ENCODE measurements at places on chromosomes 2 and 18.

DNA sequence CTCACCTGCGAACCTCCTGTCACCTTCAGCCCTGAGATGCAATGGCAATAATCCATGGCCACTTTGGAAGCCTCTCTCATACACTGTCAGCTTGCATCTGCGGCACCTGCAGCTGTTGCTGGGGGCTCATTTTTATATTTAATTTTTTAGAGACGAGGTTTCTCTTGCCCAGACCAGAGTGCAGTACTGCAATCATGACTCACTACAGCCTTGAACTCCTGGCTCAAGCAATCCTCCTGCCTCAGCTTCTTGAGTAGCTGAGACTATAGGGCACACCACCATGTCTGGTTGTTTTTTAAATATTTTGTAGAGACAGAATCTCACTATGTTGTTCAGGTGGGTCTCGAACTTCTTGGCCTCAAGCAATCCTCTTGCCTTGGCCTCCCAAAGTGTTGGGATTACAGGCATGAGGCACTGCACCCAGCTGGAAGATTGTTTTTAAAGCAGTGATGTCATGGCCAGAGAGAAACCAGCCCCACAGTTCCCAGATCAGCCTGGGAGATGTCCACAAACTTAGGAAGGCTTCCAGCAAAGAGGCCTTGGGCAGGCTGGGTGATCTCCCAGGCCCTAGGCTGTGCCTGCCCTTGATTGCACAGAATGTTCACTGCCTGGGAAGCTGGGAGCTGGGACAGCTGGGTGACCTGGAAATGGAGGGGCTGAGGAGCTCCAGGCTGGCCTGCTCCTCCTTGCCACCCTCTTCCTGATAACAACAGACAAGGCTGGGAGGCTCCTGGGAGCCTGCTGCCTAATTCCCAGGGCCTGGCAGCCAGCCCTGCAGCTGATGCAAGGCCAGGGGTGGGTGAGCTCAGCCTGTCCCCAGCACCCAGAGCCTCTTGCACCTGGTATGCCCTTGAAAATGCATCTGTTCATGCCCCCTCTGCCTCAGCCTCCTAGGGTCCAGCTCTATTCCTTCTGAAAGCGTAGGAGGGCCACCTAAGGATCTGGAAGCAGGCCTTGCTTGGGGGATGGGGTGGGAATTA is 27.1 kb downstream of the SH2D6 start:
- no peak for DNase-seq

DNA sequence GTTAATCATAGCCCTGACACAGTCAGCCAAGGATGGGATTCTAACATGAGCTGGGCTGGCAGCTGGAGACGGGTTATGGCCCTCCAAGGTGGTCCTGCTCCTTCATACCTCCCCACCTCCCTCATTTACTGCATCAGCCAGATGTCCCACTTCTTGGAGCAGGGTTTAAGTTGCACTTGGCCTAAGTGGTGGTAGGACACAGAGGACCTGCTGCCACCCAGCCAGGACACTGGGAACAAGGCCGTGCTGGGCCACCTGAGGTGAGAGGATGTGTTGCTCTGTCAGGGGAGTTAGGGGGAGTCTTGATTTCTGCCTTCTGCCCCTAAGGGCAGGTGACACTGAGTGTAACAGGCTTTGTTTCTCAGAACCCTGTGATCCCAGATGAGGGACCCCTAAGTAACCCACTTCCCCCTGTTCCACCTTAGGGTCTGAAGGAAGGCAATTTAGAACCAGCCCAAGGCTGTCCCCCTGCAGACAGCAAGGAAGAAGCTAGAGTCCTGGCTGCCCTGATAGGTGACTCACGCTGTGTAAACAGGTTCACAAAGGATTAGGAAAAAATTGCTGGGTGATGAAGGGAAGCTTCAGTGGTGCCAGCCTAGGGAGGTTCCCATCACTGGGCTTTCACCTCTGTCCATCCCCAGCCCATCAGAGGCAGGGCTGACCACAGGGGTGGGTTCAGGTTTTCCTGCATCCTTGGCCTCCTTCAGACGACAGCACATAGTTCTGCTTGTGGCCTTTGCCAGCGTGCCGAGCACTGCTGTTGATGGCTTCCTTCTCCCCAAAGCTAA is 114.3 kb upstream of the MCFD2 start:
- DNase-seq, result no peak

DNA sequence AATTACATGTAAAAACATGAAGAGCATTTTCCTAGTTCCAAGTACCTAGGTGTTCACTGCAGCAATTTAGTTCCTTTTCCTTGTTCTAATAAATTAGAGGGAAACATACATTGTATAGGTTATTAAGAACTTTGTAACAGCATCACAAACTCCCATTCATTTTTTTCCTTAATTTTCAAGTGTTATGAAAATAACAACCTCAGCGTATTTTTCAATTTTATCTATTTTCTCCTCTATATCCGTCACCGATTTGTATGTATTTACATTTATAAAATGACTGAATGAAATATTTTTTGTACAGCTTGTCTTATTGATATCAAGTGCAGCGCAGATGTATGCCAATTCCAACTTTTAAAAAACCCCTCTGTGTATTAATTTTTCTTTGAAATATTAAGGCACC is 44.0 kb downstream of the ZCCHC2 start:
- DNase-seq, result no peak

DNA sequence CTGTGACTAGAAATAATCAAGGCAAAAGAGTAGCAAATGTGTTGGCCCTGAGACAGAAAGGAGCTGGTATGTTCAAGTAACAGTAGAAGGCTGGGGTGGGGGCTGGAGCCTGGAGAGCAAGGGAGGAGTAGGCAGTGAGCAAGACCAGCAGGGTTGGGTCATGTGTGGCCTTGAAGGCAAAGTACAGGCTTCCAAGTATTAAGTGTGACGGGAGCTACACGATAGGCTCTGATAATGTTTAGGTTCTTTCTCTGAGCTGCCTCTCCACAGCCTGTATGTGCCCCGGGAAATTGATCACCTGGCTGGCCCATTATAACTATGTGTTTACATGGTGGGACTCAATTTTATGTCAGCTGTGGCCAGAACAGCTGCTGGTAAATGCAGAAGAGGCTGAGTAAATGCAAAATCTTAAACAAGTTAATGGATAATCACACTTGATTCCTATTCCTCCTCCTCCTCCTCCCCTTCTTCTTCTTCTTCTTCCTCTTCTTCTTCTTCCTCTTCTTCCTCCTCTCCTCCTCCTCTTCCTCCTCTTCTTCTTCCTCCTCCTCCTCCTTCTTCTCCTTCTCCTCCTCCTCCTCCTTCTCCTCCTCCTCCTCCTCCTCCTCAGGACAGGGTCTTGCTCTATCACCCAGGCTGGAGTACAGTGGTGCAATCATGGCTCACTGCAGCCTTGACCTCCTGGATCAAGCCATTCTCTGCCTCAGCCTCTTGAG is 9.3 kb downstream of the IL1F10 start:
- DNase-seq, result no peak

DNA sequence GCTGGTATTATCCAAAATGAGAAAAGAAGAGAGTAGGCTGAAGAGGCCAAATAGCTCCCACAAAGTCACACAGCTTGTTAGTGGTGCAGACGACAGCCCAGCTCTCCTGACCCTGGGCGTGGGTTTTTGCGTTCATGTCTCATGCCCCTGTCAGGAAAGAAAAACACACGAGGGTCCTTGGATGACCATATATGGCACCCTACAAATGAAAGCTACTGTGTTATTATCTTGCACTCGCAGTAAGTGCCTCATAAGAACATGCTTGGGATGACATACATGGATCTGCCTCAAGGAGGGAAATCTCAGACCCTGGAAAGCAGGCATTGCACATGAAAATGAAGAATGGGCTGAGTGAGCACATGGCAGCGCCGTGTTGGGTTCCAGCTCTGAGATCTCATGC is 89.7 kb downstream of the SEMA4F start:
- DNase-seq, result no peak

DNA sequence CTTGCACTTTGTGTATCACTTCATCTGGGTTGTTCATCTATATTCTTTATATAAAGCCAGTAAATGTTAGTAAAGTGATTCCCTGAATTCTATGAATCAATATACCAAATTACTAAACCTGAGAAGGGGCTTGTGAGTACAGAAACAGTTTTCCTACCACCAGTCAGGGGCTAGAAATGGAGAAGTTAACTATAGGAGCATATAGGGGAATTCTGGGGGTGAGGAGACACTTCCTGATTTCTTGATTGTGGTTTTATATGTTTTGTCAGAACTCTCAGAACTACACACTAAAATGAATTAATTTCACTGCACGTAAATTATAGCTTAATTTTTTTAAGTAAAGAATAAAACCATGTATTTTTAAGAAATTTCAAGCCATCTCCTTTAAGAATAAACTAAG is 93.7 kb downstream of the SESTD1 start:
- no peak for DNase-seq

GRCh38 chr2:59875836-59876235 is 677.6 kb downstream of the BCL11A start:
- DNase-seq, result no peak

DNA sequence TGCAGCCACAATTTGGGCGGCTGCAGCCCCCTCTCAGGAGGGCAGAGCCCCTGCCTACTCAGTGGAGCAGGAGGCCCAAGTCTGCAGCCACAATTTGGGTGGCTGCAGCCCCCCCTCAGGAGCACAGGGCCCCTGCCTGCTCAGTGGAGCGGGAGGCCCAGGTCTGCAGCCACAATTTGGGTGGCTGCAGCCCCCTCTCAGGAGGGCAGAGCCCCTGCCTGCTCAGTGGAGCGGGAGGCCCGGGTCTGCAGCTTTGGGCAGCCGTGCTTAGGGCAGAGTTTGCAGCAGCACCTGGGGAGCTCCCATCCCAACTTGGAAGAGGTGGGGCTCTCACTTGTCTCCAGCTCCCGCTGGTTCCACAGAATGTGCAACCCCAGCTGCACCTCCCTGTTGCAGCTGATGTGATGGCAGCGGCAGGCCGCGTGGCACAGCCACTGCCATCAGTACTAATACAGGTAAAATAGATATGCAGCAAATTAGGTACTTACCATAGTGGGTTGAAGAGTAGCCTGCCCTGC is 99.4 kb downstream of the TWIST2 start:
- DNase-seq, result no peak

- DNase-seq, result no peak
Observed at GRCh38 chr2:70089220-70089982, 2.1 kb downstream of the PCBP1 start.

- peak; percentile 51 for DNase-seq
Observed at GRCh38 chr2:202034249-202035088, 814 bp downstream of the FZD7 start.

GRCh38 chr2:20507166-20507692 is 60.4 kb downstream of the RHOB start:
- DNase-seq, result no peak

DNA sequence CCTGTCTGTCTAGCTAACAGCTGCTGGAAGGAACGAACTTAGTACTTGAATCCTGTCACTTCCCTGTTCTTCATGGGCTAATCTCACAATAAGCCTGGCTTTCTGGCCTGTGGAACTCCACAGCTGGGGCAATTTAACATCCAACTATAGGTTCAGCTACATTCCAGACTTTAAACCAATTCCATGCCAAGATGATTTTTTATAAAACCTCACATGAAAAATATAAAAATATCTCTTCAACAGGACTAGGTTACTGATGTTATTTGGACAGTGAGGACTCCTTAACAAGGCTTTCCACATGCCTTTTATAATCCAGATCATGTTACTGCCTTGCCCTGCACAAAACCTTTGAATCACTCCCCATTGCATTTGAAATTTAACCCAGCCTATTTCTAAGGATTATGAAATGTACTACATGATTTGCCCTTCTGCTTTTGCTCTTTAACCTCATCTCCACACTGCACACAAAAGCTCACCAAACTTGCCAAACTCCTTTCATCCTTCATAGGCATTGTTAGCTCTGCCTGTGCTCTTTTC is 863.2 kb upstream of the CHAC2 start:
- no peak for DNase-seq

DNA sequence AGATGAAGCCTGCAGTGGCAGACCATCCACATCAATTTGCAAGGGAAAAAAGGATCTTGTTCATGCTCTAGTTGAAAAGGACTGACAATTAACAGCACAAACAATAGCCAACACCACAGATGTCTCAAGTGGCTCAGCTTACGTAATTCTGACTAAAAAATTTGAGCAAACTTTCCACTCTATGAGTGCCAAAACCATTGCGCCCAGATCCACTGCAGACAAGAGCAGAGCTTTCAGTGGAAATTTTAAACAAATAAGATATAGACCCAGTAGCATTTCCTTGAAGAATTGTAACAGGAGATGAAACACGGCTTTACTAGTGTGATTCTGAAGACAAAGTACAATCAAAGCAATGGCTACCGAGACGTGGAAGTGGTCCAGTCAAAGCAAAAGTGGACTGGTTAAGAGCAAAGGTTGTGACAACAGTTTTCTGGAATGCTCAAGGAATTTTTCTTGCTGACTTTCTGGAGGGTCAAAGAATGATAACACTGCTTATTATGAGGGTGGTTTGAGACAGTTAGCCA is 12.0 kb upstream of the ZNF396 start:
- no peak for DNase-seq

DNA sequence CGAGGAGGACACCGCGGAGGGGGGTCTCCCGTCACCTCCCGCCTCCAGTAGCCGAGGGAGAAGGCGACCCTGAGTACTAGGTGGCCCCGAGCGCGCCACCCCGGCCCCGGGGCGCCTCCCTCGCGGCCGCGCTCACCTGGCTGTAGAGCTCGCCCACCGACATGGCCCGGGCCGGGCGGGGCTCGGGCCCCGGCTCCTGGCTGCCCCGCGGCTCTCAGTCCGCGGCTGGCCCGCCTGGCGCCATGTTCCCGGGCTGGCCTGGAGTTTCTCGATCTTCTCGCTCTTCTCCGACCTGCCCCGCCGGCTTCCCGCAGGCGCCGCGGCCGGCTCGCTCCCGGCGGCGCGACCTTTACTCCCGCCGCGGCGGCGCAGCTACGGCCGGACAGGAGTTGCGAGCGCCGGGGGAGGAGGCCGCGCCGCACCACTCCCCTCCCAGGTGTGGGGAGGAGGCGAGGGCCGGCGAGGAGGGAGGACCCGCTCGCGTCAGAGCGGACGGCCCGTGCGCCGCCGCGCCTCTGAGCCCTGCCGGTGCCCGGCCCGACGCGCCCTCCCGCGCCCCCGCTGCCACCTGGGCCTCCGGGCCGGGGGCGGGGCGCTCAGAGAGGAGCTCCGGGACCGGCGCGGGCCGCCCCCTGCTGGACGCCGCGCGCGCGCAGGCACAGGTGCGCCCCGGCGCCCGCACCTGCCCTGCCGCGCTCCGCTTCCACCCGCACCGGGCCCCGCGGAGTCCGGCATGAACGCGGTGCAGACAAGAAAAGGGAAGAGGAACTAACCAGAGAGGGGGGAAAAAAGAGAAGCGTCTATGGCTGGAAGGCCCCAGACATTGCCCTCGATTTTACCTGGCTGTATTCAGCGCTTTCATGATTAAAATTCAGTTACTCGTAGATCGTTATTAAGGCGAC is at the start of gene MYO5B:
Gene MYO5B, minus strand, starts transcription at position 517 of the 902 bp plus-strand sequence. Its CDS starts 354 bp downstream, at position 163.
- peak; percentile 70 for DNase-seq

DNA sequence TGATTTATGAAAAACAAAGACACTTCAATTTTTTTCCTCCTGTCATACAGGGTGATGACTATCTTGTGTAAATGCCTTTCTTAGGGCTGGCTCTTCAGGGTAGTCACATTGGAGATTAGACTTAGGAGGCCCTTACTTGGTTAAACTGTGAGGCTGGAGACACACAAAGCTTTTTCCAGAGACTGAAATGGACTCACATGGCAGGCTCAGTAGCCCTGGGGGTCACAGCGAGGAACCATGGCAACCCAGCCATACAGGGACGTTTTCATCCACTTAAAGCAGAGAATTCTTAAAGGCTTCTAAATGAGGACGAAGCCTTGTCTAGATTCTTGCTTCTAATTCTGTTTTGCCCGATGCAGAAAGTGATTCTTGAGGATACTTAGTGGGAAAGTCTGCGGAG is 57.3 kb upstream of the ZDBF2 start:
- DNase-seq, result no peak

- no peak for DNase-seq
Observed at GRCh38 chr2:174153757-174154680, 94.3 kb downstream of the OLA1 start.

GRCh38 chr2:133521146-133521745 is 47.0 kb downstream of the NCKAP5 start:
- no peak for DNase-seq

GRCh38 chr2:232486558-232487384 is 863 bp downstream of the ECEL1 start:
- peak; percentile 13 for DNase-seq

All from 8988T (cell line).